Lung (tissue), 17 donors: ENCODE measurements at places on chromosomes 1 and 21.
A peak's percentile ranks its signal among the peaks of the same experiment; 100 is the strongest.

DNA sequence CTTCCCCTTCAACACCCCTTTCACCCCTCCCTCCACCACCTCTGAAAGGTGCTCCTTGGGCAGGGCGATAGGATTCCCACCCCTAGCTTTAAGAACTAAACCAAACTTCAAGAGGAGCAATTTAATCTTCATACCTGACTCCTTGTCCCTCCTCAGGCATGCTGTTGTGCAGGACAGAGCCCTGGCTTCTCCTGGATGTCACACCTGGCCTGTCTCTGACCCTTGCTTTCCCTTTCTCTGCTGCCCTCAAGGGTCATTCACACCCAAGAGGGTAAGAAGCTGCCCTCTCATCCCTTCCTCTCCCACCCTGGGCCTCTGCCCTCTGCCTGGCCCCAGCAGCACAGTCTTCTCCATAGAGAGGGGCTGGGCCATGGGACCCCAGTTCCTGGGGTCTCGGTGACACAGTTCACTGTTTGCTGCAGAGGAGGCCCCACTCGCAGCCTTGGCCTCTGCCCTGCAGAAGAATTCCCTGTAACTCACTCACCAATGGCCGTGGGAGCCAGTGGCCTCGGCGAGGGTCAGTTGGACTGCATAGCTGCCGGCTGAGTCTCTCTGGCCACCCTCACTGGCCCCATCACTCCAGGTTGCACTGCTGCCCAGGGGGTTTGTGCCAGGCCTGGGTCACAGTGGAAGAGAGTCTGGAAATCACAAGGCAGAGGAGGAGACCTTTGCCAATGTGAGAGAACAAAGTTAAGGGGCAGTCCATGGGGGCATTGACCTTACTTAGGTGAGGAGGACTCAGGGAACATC is 28.4 kb upstream of the LHX4 start:
- no peak for DNase-seq

DNA sequence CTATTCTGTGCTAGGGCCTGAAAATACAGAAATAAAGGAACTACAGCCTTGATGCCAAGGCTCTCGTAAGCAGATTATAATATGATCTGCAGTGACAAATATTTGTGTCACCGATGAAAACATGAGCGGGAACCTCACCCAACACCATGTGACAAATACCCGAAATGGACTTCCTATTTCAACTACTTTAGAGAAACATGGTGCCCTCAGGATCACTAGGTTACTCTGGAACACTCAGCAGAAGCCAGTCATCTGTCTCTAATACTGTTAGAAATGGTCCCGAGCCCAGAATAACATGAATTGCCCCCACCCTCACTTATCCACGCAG is 463 bp upstream of the VAMP3 start:
- DNase-seq = no peak

DNA sequence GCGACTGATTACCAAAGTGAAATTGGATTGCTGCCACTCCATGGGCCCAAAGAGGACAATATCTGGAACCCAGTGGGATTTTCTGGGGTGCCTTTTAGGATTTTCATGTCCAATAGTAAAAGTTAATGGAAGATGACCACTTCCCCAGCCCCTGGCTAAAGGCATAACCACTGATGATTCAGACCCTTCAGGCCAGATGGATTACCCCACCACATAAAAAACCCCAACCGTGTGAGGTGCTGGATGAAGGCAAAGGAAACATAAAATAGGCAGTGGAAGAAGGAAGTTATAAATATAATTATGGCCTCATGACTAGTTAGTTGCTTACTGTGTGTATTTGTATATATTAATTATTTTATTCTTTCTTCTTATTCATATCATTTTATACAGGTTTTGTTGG is 40.2 kb upstream of the IL10 start:
- DNase-seq = no peak

DNA sequence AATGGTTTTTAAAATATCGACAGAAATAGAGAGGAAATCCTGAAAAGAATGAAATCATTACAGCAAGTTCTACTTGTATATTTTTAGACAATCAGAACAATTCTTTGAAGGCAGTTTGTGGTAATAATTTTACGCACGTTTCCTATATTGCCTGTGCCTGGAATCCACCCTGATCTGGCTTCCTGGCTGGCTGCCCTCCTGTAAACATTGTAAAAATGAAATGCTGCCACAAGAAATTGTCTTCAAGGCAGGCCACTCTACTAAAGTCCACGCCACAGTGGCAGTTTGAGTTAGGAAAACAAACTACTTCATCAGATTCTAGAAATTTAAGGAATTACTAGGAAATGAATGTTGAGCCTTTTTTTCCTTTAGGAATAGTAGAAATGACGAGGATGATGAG is 454.5 kb upstream of the NR5A2 start:
- peak; percentile 55 for DNase-seq

DNA sequence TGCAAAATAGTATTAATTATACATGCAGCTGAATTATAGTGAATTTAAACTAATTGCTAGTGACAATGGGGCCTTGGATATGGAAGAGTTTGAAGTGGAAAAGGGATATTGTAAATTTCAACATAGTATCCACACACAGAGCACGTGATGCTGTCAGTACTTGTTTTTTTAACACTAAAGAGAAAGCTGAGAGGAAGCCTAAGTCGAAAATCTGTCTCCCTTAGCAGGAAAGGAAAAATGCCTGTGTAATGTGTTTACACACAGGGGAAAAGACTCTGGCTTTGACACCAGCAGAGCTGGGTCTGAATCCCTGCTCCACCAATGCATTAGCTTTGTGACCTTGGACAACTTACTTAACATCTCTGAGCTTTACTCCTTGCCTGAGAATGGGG is 42.6 kb downstream of the PCSK9 start:
- no peak for DNase-seq

DNA sequence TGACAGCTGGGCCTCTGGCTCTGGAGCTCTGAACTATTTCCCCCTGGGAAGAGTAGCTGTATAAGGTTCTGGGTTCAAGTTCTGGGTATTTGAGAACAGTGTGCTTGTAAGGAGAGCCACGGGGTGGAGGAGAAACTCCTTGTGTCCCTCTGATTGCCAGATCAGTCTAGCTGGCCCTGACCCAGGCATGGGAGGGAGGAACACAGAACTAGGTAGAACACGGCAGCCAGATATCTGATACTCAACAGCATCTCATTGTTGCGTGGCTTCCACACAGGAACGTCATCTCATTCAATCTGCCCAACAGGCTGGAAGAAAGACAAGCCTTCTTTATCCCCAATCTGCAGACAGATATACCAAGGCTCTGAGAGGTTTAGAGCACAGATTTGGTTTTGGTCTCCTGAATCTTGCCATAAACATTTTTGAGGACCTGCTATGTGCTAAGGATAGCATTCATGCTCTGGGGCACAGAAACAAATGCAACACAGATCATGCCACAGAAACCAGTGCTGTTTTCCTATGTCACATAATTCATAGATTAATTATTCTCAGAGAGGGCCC is 83.8 kb downstream of the PLXNA2 start:
- DNase-seq = no peak

GRCh38 chr1:229043115-229043514 is 227.8 kb upstream of the RAB4A start:
- no peak for DNase-seq
